ENCODE measurements at places on chromosomes 5 and 9.

- no peak for DNase-seq
These were observed 53.2 kb upstream of the HMHB1 start for GRCh38 chr5:143758750-143759149.

DNA sequence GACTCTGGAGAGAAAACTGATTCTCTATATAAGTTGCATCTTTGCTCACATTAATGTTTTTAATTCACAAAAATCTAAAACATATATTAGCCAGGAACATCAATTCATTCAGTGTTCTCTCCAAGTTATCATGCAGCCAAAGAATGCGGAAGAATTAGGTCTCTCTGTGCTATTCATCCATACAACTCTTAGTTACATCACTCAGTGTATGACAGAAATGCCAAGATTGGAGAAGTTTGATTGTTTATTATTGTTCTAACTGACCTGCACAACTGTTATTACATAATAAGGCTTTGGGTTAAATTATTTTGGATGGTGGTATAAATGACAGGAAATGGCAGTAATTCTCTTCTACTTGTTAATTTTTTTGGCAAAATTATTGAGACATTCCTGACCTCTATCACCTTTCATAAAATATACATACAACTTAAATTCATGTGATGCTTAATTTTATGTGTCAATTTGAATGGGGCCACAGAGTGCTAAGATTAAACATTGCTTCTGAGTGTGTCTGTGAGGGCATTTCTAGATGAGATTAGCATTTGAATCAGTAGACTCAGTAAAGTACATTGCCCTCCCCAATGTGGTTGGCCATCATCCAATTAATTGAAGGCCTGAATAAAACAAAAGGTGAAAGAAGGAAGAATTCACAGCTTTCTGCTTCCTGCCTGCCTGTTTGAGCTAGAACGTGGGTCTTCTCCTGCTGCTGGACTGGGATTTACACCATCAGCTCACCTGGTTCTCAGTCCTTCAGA lies 70.2 kb downstream of the NR2F1-AS1 start:
- no peak for DNase-seq

- DNase-seq = no peak
These were observed 66.6 kb downstream of the C9orf152 start for GRCh38 chr9:110141227-110141793.

- DNase-seq = no peak
These were observed 567.0 kb upstream of the CDH18 start for GRCh38 chr5:20555034-20555433.

- DNase-seq = no peak
These were observed 15.0 kb upstream of the FBP1 start for GRCh38 chr9:94654165-94654894.

DNA sequence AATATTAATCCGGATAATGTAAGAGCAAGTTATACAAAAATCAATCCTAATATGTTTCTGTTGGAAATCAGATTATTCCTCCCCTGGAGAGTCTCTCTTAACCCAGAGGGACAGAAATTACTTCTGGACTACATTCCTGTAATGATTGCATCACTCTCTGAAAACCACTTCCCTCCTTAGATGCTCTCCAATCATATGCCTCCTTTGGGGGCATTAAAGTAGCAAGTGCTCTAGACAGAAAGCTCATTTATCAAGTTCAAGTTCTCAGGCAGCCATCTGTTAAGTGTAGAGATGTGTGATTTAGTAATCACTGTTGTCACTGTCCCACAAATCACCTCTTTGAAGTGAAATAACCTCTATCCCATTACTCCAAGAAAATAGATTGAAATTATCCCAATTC lies 247.1 kb downstream of the SLCO4C1 start:
- no peak for DNase-seq
